Stimulated activated CD4-positive, alpha-beta T cell treated with anti-CD3 and anti-CD28 coated beads, Interleukin-12 subunit alpha, Interleukin-12 subunit beta, amount 100 ng/mL, for 48 hours (primary cell): ENCODE measurements at places on chromosomes 6 and 20.

- DNase-seq: no peak
These were observed 399.5 kb upstream of the SYNCRIP start for GRCh38 chr6:86042214-86042613.

- DNase-seq: no peak
These were observed 172.8 kb downstream of the CDKAL1 start for GRCh38 chr6:20706939-20707485.

DNA sequence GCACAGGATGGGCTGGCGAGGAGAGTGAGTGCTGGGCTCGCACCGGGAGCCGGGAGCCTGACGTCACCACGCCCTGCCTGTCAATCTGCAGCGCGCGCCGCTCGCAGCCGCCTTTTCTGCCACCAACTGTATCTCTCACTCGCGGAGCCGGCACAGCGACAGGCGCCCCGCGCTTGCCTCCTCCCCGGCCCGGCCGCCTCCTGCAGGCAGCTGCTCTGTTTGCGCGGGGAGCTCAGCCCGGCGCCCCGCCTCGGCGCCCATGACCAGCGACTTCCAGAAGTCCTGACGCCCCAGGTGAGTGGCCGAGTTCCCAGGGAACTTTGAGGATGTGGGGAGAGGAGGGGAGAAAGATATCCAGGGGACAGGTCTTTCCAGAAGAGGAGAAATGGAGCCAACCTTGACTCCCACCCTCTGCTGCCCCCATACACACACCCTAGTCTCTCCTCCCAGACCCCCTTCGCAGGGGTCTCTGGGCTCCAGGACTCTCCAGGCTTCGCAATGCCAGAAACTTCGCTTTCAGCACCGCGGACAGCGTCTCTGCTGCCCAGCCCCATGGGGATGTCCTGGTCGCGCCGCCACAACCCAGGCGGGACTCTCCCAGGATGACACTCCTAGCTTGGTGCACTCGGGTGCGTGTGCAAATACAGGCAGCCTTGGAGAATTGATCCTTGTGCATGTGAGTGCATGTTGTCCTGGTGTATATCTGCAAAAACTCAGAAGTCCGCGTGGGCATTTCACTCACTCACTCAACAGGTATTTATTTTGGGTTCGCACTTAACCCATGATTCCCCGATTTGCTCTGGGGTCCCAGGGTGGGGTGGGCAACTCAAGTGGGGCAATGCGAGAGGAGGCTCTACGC, at the start of gene GPR6:
TSS of gene GPR6 (plus strand) at position 138 of the 859 bp plus-strand sequence. CDS start 802 bp downstream, outside the sequence.
- peak; percentile 20 for DNase-seq

- DNase-seq: no peak
These were observed 107.2 kb upstream of the BTBD3 start for GRCh38 chr20:11810311-11811083.

DNA sequence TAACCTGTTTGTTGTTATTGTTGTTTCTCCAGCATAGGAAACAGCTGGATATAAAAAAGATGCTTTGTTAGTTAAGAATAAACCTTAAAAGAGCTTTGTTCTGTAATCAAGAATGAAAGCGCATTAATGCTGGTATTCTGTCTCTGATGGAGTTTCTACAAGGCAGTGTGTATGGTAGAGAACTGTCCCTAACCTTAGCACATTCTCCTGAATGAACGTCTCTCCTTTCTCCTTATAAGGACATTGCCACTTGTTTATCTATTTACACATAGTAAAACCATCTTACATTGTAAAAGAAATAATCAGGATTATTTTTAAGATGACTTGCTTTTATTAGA, 33.8 kb upstream of the LCA5 start:
- no peak for DNase-seq

DNA sequence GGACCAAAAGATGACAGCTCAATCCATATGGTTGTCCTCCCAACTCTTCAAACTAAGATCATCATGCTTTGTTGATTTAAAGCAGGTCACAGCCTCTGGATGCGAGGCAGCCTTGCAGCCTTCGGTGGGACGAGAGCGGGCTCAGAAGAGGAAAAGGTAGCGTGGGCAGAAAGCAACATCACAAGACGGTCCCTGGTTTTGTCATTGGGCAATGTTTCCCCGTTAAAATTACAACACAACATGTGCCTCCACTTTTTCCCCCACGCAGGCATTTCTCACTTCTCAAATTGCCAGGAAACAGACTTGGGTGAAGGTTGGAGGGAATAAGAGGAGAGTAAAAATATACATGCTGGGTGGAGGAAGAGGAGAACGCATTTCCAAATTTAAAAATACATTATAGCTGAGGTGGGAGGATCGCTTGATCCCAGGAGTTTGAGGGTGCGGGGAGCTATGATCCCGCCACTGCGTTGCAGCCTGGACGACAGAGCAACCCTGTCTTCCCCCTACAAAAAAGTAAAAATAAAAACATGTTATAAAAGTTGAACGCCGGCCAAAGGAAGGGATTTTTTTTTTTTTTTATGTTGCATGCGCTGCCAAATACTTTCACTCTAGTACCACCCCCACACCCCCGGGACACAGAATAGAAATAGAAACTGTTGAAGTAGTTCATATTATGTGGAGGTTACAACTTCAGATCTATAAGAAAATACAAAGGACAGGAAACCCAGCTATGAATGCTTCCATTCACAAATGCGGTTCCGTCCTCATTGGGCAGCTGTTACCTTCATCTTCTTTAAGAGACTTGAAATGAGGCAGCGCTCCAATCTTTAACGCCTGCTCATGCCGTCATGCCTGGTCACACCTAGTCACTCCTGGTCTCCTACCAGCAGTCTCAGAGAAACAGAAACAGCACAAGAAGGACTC, 13.9 kb upstream of the NAA20 start:
- no peak for DNase-seq
